HFFc6 (cell line): ENCODE measurements at places on chromosomes 3 and 15. TPM values are rescaled to one million over a fixed set of nuclear protein-coding genes. Genes with fewer than 3 reads are reported as not detected.
A peak's percentile ranks its signal among the peaks of the same experiment; 100 is the strongest.

DNA sequence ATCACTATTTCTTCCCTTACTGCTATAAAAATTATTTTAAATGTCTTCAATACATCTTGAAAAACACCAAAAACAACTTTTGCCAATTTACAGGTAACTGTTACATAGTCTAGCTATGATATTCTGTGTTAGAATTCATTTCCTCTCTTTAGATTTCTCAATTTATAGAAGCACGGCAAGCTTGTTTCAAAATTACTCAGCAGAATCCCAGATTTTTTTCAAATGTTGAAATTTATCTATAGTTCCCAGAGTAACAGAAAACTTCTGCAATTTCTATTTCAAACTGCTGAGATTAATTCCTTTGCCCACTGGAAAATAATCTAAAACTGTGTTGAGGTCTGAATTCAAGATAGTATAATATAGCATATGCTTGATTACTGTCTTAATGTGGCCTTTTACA, 41.2 kb downstream of the CCPG1 start:
- DNase-seq = no peak

DNA sequence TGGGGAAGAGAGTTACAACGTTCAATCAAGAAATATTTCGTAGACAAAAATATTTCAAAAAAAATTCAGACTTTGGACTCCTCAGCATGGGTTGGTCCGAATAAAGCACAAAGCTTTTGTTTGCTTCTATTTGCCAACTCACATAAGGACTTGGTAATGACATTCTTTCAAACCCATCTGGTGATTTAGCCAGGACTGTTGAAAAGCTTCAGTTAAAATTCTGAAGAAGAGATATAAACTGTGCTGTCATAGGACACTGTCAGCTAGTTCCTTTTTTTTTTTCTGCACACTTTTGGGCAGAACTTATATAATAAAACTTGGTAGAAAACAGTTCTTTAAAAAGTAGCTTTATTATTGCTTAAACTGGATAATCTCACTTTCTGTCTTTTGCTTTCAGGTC, 660.8 kb upstream of the SGO1 start:
- DNase-seq = no peak

DNA sequence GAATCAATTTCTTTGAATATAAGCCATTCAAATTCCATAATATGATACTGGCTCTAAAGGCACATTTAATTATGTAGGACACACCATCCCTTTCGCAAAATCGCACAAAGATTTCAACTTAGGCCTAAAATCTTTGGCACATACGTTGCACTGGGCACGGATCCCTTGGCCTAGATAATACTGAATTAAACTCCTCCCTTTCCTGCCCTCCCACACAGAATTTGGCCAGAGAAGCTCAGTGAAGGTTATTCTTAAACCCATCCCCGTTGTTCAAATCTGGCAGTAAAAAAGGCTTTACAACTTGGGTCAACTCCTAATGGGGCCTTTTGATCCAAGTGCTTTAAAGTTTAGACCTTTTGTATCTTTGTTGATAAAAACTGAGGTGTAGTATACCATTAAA, 247.2 kb downstream of the PTPRG start:
- no peak for DNase-seq

GRCh38 chr3:183492849-183493179, 62.7 kb downstream of the KLHL6 start:
- no peak for DNase-seq

DNA sequence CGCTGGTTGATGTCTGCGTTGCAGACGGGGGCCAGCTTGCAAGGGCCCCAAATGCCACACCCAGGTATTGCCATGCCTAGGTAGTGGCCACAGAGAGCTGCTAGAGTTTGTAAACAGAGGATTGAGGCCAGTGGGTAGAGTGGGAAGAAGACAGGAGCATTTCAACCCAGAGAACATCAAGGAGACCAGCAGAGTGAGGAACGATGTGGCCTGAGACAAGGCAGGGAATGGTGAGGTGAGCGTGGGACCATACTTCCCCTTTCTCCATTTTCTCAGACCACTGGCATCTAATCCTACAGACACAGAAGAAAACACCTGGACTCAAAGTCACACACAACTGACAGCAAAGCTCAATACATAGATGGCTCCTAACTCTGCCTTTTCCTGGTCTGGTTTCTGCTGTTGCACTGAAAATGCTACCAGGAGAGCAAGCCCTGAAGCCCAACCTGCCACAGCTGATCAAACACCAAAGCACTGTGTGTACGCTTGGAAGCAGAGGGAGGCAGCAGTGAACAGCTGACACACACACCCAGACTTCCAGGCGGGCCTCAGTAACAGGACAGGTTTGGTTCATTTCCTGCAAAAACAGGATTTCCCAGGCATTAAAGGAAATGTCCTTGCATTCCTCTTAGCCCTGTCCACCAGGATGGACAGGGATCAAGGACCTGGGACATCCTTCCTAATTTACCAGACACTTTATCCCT, 1.6 kb downstream of the FAM174B start:
- DNase-seq = no peak

DNA sequence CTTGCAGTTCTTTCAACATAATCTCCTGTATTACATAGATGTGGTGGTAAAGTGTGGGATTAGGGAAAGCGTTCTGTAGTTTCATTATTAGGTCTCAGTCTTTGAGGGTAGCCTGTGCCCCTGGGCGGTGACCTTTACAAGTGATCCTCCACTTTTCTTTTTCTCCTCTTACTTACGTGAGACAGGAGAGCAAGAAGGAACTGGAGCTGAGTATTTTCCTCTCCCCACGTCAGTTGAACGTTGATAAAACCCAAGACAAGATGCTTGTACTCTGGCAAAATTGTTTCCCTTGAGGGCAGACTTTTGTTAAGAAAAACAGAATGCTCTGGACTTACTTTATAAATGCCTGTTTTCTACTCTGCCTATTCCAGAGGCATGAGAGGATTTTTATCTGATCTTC, 378.7 kb downstream of the ZNF385D start:
- no peak for DNase-seq

DNA sequence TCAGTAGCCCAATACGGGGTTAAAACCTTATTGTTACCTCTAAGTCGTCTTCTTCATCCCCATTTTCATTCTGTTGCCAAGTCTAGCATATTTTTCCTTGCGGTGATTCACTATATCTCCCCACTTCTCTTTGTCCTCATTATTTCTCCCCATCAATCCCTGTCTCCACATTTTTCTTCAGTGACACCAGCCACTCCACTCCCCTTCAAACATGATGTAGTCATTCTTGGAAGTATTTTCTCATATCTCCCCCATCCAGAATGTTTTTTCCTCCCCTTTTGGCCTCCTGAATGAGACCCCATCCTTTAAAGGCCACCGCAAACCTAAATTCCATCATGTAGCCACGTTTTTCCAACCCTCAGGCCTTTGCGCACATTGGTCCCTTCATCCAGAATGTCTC, 105.9 kb downstream of the TOP2B start:
- no peak for DNase-seq

GRCh38 chr15:56249092-56249491, 5.4 kb upstream of the RFX7 start:
- DNase-seq = peak; percentile 68

Gene IL17RB
- not detected in 2 replicates for total RNA-seq

Gene ARRDC4
- total RNA-seq = 23.7 to 57.9 TPM (median 47.5 TPM) in 3 replicates
